ENCODE measurements at places on chromosomes 6 and 20.

- no peak for DNase-seq
Measured at GRCh38 chr6:142838821-142839685, 105.9 kb downstream of the HIVEP2 start.

- DNase-seq: no peak
Measured at GRCh38 chr6:107413966-107414645, 45.3 kb downstream of the PDSS2 start.

- no peak for DNase-seq
Measured at GRCh38 chr20:9660236-9660868, 146.0 kb downstream of the LAMP5 start.

DNA sequence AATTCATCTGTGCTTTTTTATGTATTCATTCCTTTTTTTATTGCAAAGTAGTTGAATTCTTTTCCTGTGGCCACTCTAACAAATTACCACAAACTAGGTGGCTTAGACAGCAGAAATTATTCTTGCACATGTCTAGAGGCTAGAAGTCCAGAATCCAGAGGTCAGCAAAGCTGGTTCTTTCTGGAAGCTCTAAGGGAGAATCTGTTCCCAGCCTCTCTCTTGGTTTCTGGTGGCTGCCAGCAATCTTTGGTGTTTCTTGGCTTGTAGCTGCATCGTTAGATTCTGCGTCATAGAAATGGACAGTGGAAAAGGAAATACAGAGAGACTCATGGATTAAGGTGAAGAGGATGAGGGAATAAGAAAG, 39.3 kb downstream of the GSTA2 start:
- peak; percentile 26 for DNase-seq

DNA sequence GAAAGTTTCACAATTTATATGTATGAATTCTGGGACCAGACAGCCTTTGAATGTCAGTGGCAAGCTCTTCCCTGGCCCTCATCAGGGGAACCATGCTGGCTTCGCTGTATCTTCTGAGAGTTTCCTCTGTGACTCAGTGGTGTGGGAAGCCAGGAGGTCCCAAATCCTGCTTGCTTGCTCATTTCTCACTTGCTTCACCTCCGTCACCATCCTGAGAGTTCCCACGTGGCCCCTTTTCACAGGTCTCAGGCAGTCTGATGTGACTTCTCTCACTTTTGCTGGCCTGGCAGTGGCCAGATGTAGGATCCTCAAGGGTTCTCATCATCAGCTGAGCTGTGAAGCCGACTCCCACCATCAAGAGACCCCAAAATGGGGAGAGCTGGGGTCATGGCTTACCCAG, 28.4 kb upstream of the RIN2 start:
- no peak for DNase-seq

DNA sequence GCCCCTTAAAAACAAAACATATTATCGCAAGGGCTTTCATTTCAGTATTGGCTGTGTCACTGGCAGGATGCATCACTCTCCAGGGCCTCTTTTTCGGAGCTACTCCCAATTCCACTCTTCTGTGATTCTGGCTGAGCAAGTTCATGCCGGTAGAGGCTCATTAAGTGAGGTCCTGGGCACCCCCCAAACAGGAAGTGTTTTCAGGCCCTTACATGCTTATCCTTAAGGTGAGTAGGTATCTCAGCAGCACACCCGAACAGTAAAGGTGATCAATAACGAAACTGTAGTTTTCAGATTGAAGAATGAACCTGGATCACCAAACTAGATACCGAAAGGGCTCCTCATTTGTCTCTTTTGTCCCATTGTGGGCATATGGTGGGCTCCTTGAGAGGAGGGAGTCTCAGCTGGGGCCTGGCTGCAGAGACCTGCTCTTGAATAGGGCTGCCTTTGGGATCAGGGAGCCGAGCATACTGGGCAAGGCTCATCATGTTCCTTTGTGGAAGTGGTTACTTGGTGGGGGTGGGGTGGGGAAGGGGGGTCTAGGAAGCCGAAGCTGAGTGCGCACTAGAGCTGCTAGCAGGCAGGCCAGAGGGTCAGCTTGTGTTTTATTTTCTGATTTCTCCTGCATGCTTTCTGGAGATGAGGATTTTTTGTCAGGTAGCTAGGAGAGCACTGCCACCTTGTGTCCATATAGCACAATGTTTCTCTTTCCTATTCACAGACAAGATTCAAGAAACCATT, 65.2 kb downstream of the CDS2 start:
- peak; percentile 35 for DNase-seq

DNA sequence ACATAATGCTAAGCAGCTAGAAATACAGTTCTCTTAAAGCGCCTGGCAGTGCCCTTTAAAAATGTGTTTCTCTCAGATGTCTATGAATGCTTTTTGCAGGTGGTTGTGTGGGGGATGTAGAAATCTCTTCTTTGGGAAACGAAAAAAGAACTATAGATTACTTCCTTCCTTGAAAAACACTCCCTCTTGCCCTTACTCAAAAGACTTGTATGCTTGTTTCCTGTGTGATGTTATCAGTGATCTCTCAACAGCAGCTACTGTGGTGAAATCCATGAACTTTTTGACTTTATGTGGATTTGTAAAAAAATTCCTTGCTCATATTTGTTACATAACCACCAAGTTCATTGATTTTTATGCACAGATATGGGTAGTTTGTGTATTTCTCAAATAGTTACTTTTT, 916.5 kb downstream of the QKI start:
- DNase-seq: no peak

DNA sequence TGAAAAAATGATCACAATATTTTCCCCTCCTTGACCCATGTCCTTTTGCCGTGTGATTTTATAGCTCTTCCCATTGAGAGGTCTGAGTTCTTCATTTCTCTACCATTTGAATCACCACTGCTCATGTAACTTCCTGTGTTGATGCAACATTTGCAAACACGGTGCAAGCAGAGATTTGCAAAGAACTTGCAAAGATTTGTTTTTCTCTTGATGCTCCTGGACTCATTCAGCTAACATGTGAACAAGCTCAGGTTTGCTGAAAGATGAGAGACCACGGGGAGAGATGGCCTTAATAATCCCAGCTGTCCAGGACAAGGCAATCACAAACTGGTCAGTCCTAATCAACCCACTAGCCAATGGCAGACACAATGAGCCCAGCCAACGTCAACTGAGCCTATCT, 8.6 kb downstream of the VNN2 start:
- no peak for DNase-seq

DNA sequence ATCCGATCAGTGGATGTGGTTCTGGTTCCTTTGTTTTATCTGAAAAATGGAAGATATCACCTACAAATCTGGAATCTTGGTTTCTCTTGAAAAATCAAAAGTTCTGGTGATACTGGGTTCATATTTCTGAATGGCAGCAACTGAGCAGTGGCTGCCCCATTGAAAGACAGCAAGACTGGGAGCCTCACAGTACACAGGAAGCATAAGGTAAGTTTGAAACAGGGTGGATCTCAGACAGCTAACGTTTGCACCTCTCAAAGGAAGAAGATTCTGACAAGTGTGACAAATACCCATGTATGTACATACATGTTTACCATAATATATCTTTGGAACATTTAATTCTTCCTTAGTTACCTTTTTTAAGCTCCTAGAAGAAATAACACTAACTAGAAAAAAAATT, at the start of gene SAMD3:
TSS of gene SAMD3 (minus strand) at position 177 of the 400 bp plus-strand sequence. CDS start 7,678 bp downstream, outside the sequence.
- no peak for DNase-seq

DNA sequence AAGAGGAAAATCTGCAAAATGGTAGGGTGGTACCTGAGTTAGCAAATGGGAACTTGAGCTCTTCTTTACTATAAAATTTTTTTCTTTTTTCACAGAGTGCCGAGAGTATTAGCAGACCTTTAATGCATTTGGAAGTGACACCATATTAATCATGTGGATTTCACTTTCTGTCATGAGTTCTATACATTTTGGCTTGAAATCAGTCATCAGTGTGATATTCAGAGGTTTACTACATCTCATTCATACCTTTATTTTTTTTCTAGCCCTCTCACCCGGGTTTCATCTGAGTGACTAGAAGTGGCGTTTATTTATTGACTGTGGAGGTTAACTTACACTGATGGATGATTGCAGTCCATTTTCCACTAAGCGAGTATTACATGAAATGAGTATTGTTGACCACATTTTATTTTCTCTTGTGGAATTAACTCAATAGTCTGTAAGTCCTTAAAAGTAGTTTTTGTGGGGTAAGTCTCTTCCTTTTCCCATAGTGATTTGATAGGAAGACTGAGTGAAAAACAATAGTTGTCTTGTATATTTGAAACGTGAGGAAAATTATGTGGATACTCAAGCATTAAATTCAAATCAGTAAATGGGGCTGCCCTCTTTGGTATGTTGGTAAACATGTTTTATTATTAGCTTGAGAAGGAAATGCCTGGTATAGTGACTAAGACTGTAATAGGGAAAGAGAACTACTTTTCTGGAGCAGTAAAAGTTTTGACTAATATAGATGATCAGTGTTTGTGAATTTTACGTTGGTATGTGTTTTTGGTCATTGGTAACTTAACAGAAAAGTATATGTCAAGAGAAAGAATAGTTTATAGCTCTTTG, 55.5 kb downstream of the JARID2 start:
- no peak for DNase-seq

DNA sequence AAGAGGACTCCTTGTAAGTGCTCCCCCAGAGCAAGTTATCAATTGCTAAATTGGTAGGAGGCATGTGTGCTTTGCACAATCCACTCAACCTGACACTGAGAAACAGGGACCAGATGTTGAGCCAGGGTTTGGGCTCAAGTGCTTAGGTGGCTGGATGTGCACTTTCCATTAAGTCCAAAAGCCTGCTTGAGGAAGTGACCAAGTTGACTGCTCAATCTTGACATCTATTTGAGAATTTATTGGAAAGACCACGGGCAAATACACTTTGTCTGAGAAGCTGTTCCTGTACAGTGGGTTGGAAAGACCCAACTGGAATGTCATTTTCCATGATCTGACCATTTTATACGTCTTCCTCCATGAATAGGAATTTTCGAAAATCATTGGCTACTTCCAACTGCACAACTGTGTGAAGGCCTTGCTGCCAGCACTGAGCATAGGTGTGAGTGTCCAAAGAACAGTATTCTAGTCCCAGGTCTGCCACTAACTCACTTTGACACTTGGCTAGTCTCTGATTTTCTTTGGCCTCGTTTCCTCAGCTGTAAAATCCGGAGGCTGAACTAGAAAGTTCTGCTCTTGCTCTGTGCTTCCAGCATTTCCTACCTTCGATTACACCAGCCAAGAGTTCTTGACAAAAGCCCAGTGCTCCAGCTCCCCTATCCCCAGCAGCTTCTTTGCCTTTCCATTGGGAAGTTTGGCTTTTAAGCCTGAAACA, 186.9 kb upstream of the ECI2 start:
- no peak for DNase-seq

GRCh38 chr20:1417273-1417672, 24.4 kb upstream of the FKBP1A start:
- DNase-seq: no peak

- DNase-seq: no peak
Measured at GRCh38 chr6:4560221-4561077, 215.8 kb upstream of the CDYL start.

DNA sequence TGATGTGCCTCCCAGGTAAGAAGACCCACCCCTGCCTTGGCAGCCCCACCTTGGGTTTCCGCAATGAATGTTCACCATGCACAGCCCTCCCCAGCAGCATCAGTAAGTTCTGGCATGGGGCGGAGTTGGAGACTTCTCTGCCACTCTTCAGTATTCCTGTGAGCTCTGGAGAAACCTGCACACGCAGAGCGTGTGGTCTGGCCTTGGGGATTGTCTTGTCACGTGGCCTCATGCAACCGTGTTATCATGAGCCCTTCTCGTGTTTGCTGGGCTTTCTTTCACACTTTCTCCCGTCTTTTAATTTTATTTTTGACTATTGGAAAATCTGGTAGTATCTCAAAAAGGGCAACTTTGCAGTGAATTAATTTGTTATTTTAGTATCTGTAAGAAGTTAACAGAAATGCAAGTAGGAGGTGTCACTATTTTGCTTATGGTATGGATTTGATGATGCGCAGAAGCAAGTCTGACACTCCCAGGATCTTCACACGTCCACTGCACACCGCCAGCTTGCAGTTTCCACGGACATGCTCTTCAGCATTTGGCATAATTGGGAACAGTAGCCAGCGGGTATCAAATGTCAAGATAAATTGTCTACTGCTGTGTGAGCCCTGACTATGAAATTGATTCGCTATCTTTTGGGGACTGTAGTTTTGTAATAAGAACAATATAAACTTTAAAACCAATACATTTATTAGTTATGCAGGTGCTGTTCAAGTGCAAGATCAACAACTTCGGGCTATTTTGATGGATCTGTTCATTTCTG, 463.5 kb downstream of the QKI start:
- no peak for DNase-seq

DNA sequence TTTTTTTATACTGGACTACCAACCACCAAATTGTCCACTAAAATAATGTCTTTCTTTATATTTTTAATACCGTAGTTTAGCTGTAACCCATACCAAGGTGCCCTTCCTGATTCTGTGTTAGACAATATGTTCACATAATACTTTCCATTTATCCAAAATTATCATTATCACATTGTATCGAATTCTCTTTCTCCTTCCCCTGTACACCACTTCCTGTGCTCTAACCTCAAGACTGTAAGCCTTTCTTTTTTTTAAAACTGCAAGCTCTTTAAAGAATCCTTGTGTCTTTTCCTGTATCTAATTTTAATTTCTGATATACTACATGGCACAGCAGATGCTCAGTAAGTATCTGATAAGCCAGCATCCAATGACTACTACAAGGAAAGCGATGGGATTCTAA, 917.5 kb downstream of the EYS start:
- no peak for DNase-seq

DNA sequence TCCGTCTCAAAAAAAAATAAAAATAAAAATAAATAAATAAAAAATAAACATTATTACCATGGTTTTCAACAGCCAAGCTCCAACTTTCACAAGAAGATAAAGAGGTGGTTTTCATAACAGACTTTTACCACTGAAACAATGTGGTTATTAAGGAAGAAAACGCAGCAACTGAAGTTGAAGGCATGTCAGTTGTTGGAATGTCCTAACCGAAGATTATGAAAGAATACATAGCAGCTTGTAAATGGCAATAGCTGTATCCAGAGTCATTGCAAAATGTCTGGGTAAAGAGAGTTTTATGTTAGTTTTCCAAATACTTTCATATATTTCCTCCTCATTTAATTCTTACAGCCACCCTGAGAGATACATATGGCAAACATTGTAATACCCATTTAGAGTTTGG, 161.6 kb upstream of the MARCKS start:
- DNase-seq: no peak

DNA sequence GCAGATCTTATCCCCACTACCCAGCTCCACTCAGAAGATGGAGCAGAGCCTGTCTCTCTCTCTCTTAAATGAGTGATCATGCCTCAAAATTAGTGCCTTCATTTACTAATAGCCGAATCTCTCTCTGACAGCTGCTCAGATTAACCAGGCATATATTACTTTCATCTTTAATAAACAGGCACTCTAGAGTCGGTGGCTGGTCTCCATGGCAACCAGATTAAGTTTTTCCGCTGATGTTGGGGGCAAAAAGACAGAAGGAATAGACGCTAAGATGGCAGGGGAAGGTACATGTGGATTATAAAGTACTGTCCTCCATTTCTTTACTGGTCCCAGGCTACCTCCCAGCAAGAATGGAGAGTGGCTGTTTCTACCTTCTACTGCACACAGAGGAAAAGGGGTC, 121.6 kb downstream of the QRSL1 start:
- no peak for DNase-seq

GRCh38 chr6:153511896-153512496, 380.9 kb upstream of the RGS17 start:
- no peak for DNase-seq

GRCh38 chr6:55530931-55531330, 48.1 kb downstream of the HMGCLL1 start:
- no peak for DNase-seq

GRCh38 chr20:36827541-36828279, 48.2 kb upstream of the TLDC2 start:
- no peak for DNase-seq

GRCh38 chr20:37803438-37804307, 99.3 kb upstream of the VSTM2L start:
- no peak for DNase-seq

- no peak for DNase-seq
Measured at GRCh38 chr20:48733296-48733790, 94.5 kb downstream of the PREX1 start.

Data from tibial nerve (tissue), 4 donors.